NCI-H2107 (cell line): ENCODE measurements at places on chromosomes 16 and 17.

DNA sequence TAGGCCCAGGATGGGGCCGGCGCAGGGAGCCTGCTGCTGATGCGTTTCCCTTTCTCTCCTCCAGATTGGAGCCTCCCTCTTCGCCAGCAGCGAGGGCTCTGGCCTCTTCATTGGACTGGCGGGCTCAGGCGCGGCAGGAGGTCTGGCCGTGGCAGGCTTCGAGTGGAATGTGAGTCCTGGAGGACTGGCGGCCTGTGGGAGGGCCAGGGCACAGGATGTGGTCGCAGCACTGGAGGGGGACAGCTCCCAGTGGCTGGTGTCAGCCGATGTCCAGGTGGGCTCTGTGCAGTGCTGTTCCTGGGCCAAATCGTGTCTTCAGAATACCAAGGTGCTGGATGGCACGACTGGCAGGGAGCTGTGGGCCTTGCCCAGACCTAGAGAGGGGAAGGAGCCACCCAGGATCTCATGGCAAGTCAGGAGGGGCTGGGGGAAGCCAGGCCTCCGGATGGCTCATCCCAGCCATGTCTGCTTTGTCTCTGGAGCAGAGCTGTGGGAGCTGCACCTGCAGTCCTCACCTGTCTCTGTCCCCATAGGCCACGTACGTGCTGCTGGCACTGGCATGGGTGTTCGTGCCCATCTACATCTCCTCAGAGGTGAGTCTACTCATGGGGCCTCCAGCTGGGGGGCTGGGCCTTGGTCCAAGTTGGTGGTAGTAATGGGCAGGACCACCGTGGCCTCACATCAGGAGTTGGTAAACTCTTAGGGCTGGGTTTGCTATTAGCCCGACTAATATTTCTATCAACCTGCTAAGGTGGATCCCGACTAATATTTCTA lies 7.3 kb downstream of the SLC5A10 start:
- no peak for DNase-seq

DNA sequence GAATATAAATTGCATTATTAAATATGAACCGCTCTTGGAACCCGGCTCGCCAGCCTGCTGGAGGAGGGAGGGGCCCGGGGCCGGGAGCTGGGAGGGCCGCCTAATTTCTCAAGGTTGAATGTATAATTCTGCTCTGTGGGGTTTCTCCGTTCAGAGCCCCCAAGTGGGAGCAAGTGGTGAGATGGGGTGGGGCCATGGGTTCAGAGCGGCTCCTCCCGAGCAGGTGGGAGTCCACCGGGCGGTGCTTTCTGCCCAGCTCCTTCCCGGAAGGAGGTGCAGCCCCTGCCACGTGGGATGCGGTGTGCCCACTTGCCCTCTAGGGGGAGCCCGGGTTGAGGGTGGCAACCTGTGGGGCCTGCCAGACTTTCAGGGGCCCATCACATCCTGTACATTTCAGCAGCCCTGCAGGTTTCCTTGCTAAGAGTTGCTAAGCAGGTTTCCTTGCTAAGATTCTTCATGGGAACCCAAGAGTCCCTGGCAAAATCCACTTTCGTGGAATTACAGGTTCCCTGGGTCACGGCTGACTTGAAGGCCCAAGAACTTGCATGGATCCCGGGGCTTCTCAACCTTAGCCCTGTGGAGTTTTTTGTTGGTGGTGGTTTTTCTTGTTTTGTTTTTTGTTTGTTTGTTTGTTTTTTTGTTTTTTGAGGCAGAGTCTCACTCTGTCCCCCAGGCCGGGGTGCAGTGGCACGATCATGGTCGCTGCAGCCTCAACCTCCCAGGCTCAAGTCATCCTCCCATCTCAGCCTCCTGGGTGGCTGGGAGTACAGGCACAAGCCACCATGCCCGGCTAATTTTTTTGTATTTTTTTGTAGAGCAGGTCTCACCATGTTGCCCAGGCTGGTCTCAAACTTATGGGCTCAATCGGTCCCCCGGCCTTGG lies 196.7 kb upstream of the GSE1 start:
- peak; percentile 86 for DNase-seq

- DNase-seq, result no peak
These were observed 9.5 kb upstream of the GRN start for GRCh38 chr17:44335564-44335963.

DNA sequence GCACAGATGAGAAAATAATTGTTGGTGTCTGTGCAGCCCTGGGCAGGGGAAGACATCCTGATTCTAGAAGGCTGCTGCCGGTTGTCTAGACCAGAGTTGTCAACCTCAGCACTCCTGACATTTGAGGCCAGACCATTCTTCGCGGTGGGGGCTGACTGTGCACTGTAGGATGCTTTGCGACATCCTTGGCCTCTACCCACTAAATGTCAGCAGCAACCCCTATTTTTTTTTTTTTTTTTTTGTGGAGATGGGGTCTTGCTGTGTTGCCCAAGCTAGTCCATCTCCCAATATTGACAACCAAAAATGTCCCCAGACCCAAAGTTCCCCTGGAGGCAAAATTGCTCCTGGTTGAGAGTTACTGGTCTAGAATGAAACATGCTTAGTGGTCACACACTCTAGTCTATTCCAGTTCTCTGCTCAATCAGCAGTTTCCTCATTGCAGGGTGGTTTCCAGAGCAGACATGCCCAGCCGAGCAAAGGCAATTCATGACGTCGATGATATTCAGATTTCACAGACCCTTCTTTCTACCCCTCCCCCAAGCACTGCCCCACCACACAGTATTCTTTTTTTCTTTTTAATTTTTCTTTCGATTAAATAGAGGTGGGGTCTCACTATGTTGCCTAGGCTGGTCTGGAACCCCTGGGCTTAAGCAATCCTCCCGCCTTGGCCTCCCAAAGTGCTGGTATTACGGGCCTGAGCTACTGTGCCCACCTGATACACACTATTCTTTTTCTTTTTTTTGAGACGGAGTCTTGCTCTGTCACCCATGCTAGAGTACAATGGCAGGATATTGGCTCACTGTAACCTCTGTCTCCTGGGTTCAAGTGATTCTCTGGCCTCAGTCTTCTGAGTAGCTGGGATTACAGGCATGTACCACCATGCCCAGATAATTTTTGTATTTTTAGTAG lies 9.0 kb downstream of the C17orf99 start:
- DNase-seq, result no peak
